ENCODE measurements at places on chromosomes 7 and 10. TPM values are rescaled to one million over a fixed set of nuclear protein-coding genes. Genes with fewer than 3 reads are reported as not detected.

GRCh38 chr7:45685619-45686240 is 111.6 kb downstream of the ADCY1 start:
- DNase-seq: no peak
- H3K27ac ChIP-seq: no peak overlapping the region
- H3K27me3 ChIP-seq: no peaks in the 10 kb centered on the region
- H3K4me1 ChIP-seq: no peaks in the 10 kb centered on the region
- no peak overlapping the region for H3K4me3 ChIP-seq

DNA sequence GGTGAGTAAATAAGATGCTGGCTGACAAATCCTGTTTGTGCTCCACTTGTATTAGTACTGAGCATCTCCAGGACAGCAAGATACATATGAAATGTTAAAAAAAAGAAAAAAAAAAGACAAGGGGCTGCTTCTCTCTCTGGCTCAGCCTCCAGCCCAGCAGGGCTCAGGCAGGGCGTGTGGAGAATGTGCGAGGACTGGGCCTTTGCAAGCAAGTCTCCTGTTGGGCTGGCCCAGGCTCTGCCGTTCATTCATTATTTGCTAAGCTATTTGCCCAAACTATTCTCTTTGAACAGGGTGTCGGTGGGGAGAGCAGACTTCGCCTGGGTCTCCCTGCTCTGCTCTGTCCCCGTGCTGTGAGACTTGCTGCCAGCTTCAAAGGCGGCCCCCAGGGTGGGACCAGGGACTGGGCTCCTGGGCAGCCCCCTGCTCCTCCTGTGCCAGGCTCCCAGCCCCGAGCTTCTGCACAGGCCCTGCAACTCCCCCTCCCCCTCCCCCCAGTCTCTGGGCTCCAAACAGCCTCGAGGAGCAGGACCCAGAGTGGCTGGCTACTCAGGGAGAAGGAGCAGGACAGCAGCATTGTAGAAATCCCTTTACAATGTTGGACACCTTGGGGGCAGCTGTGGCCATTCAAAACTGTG is 25.6 kb upstream of the MGMT start:
- H3K4me1 ChIP-seq: peaks cover 4% of the 10 kb centered on the region
- no peaks in the 10 kb centered on the region for H3K27me3 ChIP-seq
- H3K36me3 ChIP-seq: no peaks in the 10 kb centered on the region
- no peak overlapping the region for H3K4me3 ChIP-seq
- DNase-seq: peak; percentile 52

GRCh38 chr10:30894221-30894620 is 137.4 kb downstream of the ZNF438 start:
- peaks cover 8% of the 10 kb centered on the region for H3K4me1 ChIP-seq
- DNase-seq: no peak
- no peaks in the 10 kb centered on the region for H3K36me3 ChIP-seq
- H3K27ac ChIP-seq: no peak overlapping the region
- no peaks in the 10 kb centered on the region for H3K27me3 ChIP-seq

USP54 gene
- total RNA-seq: 50.6 TPM

GRCh38 chr7:90425376-90425775 is 22.1 kb downstream of the CLDN12 start:
- no peaks in the 10 kb centered on the region for H3K27me3 ChIP-seq
- no peak overlapping the region for H3K4me3 ChIP-seq
- no peaks in the 10 kb centered on the region for H3K36me3 ChIP-seq

DNA sequence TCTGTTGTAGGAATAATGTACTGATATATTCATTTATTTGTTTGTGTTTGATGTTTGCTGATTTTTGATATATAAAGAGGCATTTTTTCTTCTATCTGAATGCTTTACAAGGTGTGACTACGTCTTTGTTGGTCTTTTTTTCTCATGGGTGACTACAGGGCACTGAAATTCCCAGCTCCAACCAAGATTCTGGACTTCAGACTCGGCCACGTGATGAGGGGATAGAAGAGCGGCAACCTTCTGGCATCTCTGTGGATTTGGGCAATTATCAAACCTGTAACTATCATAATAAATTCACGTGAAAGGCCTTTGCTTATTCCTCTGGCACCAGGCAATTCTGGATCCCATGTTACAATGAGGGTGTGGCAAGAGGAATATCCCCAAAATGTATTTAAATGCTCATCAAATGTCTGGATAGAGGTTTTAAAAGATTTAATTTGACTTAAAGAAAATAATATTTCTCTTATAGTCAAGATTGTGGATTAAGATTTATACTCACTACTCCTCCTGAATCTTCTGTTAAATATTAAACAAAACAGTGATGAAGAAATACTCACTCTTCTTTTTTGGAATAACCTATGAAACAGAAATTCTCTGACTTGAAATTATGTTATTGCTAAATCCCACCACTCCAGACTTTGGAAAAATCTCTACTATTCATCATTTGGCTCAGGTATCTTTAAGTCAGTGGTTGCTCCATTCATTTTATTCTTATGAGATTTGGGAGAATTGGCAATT is 276.3 kb downstream of the GPR37 start:
- no peaks in the 10 kb centered on the region for H3K27me3 ChIP-seq
- DNase-seq: no peak
- no peak overlapping the region for H3K27ac ChIP-seq
- no peaks in the 10 kb centered on the region for H3K36me3 ChIP-seq
- no peaks in the 10 kb centered on the region for H3K4me1 ChIP-seq

DNA sequence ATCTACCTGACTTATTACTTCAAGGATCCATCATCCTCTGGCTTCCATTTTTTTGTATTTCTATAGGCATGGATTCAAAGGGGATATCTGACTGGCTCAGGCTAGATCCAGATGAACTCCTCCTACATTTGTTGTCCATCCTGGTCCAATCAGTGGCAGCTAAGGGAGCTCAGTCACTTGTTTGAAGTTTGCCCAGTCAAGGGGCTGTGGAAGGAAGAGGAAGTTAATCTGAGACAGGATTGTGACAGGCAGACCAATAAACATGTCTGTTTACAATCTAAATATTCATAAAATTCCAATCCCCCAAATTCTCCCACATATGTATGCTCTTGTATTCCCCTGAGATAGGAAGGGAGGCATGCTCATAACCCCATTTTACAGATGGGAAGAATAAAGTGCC is 48.7 kb downstream of the CAV1 start:
- no peak for DNase-seq
- no peaks in the 10 kb centered on the region for H3K36me3 ChIP-seq

- DNase-seq: no peak
- no peaks in the 10 kb centered on the region for H3K4me1 ChIP-seq
- no peak overlapping the region for H3K4me3 ChIP-seq
Observed at GRCh38 chr10:34473174-34474008, 341.7 kb downstream of the PARD3 start.

GCK gene
- total RNA-seq: 0.15 TPM

- no peak overlapping the region for H3K4me3 ChIP-seq
- DNase-seq: no peak
- H3K36me3 ChIP-seq: no peaks in the 10 kb centered on the region
- H3K4me1 ChIP-seq: no peaks in the 10 kb centered on the region
- no peaks in the 10 kb centered on the region for H3K27me3 ChIP-seq
- no peak overlapping the region for H3K27ac ChIP-seq
Observed at GRCh38 chr10:113937756-113938155, 83.3 kb downstream of the NHLRC2 start.

- H3K4me3 ChIP-seq: no peak overlapping the region
- no peaks in the 10 kb centered on the region for H3K36me3 ChIP-seq
- H3K27me3 ChIP-seq: no peaks in the 10 kb centered on the region
- H3K4me1 ChIP-seq: no peaks in the 10 kb centered on the region
- H3K27ac ChIP-seq: no peak overlapping the region
- DNase-seq: peak; percentile 31
Observed at GRCh38 chr7:75756991-75757676, 14.9 kb downstream of the CCL26 start.

HMX2 gene
- total RNA-seq: 0.21 TPM

ZNF679 gene
- not detected for total RNA-seq

GRCh38 chr7:47776335-47776734 is 171.9 kb downstream of the PKD1L1 start:
- H3K27me3 ChIP-seq: no peaks in the 10 kb centered on the region
- H3K4me1 ChIP-seq: no peaks in the 10 kb centered on the region

- H3K36me3 ChIP-seq: no peaks in the 10 kb centered on the region
- no peak overlapping the region for H3K4me3 ChIP-seq
- H3K4me1 ChIP-seq: no peaks in the 10 kb centered on the region
- no peaks in the 10 kb centered on the region for H3K27me3 ChIP-seq
Observed at GRCh38 chr10:32851301-32851700, 106.7 kb downstream of the ITGB1 start.

DNA sequence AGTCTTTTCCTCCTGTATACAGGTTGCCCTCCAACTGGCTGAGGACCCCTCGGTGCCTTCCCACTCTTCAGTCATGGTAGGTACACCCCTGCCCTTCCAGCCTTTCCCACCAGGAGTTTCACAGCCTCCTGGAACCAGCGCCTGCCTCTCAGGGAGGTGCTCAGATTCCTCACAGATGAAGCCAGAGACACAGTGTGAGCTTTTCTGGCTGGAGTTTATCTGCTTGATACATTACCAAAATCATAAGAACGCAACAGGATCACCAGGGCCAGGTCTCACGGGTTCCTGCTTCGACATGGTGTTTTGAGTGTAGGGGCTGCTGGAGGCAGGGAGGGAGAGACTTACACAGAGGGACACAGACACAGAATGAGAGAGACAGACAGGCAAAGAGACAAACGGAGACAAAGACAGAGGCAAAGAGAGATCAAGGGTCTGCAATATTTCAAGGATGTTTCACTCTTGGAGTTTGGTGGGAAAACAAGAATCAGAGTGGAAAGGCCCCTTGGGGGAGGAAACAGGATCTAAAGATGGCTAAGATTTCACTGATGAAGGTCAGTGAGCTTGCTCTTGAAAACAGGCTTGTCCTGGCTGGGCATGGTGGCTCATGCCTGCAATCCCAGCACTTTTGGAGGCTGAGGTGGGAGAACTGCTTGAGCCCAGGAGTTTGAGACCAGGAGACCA is 6.5 kb upstream of the INMT start:
- H3K36me3 ChIP-seq: no peaks in the 10 kb centered on the region
- no peak overlapping the region for H3K4me3 ChIP-seq
- no peaks in the 10 kb centered on the region for H3K27me3 ChIP-seq
- H3K27ac ChIP-seq: no peak overlapping the region

- DNase-seq: no peak
- no peaks in the 10 kb centered on the region for H3K36me3 ChIP-seq
- H3K27ac ChIP-seq: no peak overlapping the region
- no peaks in the 10 kb centered on the region for H3K27me3 ChIP-seq
- H3K4me3 ChIP-seq: no peak overlapping the region
Observed at GRCh38 chr10:129939416-129940275, 24.4 kb downstream of the EBF3 start.

DNA sequence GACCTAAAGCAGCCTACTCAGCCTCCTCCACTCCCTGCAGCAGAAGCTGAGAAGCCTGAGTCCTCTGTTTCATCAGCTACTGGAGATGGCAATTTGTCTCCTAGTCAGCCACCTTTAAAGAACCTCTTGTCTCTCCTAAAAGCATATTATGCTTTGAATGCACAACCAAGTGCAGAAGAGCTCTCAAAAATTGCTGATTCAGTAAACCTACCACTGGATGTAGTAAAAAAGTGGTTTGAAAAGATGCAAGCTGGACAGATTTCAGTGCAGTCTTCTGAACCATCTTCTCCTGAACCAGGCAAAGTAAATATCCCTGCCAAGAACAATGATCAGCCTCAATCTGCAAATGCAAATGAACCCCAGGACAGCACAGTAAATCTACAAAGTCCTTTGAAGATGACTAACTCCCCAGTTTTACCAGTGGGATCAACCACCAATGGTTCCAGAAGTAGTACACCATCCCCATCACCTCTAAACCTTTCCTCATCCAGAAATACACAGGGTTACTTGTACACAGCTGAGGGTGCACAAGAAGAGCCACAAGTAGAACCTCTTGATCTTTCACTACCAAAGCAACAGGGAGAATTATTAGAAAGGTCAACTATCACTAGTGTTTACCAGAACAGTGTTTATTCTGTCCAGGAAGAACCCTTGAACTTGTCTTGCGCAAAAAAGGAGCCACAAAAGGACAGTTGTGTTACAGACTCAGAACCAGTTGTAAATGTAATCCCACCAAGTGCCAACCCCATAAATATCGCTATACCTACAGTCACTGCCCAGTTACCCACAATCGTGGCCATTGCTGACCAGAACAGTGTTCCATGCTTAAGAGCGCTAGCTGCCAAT is 202.2 kb downstream of the ZEB1 start:
- DNase-seq: no peak
- H3K27ac ChIP-seq: no peak overlapping the region
- H3K36me3 ChIP-seq: peaks cover 4% of the 10 kb centered on the region
- no peak overlapping the region for H3K4me3 ChIP-seq

Measured in neural progenitor cell (in vitro differentiated cells).